ENCODE measurements at places on chromosomes 12 and 14.

DNA sequence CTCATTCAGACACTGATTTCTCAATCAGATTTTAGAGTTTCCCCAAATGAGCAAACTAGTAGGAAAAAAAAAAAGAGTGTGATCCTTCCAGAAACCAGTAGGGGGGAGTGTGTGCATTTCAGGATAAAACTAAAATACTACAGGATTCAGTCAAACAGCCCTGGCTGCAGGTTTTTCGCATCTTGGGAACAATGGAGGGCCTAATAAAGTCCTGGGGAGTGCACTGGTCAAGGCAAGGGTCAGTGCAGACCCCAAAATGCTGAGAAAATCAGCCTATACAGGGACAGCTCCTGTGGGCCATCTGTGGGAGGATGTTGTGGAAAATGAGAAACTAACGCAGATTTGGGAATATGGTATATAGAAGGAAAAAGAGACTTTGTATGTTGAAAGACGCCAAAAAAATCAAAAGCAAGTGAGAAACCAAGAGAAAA, 22.2 kb upstream of the ABCD4 start:
- peak; percentile 72 for DNase-seq

DNA sequence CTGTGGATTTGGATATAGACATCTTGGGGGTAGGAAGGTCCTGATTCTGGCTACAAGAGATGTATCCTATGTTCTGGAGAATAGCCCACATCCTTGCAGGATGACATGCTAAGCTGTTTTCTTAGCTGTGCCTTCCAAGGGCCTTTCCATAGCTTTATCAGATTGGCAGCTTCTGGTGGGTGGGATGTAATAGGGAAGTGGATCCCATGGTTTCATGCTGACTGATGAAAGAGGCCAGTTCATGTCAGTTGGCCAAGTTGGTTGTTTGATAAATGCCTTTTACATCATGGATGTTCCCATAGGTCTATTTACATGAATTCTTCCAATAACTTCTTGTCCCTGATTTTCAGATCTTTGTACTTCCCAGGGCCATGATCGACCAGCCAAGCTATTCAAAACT, 169.1 kb upstream of the RMST start:
- no peak for DNase-seq

GRCh38 chr12:94768398-94769046, 118.2 kb upstream of the TMCC3 start:
- no peak for DNase-seq

DNA sequence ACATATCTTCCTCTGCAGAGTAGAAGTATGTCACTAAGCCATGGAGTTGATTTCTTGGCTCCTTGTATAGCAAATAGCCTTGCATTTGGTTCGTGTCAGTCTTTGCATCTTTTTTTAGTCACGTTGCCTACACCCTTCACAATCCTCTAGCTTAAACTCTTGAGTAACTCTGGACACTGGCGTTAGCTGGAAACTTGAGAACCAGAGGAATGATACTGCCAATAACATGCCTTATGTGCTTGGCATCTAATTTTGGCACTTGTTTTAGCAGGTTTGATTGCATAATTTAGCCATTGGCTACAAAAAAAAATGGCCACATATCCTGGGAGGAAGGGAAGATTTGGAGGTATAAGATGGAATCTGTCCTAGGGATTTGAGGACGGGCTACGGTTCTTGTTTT, 136.2 kb downstream of the ETV6 start:
- no peak for DNase-seq

DNA sequence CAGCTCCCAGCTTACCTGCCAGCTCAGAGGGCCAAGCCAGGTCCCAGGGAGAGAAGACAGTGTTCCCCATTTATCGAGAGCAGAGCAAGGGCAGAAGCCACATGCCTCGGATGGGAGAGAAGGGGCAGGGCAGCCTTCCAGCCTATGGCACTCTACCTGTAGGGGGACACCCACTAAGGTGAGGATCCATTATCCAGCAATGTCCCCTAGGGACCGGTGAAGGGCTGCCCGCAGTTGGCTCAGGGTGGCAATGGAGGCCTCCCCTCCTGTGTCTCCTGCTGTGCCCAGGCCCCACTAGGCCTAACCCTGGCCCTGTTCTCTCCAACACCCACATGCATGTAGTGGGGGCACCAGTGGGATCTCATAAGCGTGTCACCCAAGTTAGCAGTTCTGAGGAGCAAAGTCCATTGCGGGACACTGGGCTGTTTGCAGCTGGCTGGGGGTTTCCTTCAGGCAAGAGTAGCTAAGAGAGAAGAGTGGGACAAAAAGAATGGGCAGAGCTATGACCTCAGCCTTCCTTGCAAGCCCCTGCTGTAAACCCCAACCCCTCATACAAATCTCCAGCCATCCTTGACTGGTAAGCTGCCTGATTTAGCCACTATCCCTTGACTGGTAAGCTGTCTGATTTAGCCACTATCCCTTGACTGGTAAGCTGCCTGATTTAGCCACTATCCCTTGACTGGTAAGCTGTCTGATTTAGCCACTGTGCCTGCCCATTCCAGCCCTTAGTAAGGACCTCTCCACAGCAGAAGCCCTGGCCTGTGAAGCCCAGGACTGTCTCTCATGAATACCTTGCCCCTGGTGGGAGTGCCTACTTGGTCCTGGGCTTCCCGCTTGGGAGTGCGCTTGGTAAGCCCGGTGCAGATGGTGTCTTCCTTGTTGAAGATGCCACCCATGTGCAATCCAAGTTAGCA, 5.2 kb upstream of the ASB2 start:
- DNase-seq: peak; percentile 65

GRCh38 chr12:116708826-116709756, 28.8 kb downstream of the SPRING1 start:
- peak; percentile 78 for DNase-seq

Measured in endodermal cell (in vitro differentiated cells).